ENCODE measurements at places on chromosomes 4 and X.

GRCh38 chr4:108030332-108030731, 40.6 kb downstream of the HADH start:
- peak; percentile 58 for DNase-seq

GRCh38 chr4:145130130-145130529, 32.0 kb downstream of the ABCE1 start:
- DNase-seq: no peak

GRCh38 chr4:185602397-185602796, 67.1 kb upstream of the PDLIM3 start:
- no peak for DNase-seq

- no peak for DNase-seq
Observed at GRCh38 chr4:99624141-99624719, 33.4 kb downstream of the C4orf54 start.

DNA sequence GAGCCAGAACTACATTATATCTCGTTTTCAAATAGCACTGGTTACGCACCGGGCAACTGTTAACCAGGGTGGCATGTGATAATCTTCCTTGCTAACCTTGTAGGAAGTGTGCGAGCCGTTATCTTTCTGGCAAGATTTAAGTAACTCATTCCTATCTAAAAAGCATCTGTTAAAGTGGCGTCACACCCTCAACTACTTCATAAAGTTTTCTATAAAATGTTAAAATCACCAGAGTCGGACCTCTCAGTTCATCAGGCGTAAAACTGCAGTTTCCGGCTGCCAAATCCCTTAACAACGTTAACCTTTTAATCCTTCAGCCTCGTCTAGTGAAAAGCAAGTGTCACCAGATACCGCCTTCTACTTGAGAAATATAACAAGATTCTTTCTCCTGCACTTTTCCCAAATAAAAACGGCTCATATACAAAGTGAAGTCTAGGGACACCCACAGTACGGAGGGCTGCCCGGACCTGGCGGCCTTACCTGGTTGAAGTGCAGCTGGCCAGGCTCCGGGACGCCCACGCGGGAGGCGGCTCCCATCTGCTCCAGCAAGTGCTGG, 1.2 kb downstream of the SLC39A8 start:
- no peak for DNase-seq

DNA sequence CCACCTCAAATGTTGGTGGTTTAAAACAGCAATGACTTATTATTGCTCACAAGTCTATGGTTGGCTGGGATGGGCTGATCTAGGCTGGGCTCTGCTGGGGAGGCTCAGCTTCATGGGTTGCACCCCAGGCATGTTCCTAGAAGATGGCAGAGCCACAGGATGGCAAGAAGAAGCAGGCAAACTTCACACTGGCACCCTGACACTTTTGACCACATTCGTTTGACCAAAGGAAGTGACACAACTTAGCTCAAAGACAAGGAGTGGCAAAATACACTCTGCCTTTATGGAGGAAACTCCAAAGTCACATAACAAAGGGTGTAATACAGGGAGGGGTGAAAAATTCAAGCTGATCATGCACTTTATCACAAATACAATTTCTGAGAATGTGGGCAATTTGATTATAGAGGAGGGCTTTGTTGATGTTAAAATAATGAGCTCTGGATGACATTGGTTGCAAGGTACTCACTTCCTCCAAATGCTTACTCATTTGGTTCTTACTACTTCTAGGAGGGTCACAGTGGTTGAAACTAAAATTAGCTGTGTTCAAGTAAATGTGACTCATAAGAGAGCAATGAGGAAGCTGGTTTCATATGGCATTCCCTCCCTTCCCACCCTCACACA, 249.2 kb upstream of the RPS6KA3 start:
- peak; percentile 90 for DNase-seq

DNA sequence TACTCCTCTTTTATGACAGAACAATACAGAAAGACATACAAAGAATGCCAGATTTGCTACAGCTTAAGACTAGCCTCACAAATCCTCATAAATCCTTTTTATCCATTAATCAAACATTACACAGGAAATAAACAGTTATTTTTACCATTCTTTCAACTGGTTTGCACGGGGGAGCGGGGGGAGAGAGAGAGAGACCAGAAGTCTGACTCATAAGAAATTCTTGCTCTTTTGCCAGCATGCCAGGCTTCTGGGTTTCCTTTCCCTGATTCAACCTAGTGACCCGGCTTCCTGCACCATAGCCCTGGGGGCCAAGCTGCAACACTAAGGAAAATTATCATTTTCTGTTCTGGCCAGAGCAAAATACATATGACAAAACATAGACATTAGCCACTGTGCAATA, 6.8 kb upstream of the RRAGB start:
- DNase-seq: peak; percentile 66

DNA sequence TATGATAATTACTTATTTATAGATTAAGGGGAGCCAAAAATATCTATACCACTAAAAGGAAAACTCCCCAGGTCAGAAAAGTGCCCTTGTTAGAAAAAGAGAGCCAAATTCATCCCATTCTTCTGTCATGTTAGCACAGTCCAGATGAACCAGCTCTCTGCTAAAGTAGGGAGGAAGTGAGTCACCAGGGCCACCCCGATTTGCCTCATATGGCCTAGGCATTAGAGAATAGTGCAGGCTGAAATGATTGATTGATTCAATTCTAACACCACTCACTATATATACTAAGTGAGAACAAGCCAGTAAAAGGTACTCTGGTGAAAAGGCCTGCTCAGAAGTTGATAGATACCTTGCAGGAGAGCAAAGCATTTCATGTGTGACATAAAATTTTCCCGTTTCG, 94.5 kb downstream of the SRPX start:
- DNase-seq: no peak

- DNase-seq: peak; percentile 33
Observed at GRCh38 chr4:109207061-109207460, 95.4 kb downstream of the COL25A1 start.
